AML-193 (cell line): ENCODE measurements at places on chromosomes 16 and 17.

GRCh38 chr17:1078831-1079561 lies 82.1 kb downstream of the TIMM22 start:
- DNase-seq: no peak

DNA sequence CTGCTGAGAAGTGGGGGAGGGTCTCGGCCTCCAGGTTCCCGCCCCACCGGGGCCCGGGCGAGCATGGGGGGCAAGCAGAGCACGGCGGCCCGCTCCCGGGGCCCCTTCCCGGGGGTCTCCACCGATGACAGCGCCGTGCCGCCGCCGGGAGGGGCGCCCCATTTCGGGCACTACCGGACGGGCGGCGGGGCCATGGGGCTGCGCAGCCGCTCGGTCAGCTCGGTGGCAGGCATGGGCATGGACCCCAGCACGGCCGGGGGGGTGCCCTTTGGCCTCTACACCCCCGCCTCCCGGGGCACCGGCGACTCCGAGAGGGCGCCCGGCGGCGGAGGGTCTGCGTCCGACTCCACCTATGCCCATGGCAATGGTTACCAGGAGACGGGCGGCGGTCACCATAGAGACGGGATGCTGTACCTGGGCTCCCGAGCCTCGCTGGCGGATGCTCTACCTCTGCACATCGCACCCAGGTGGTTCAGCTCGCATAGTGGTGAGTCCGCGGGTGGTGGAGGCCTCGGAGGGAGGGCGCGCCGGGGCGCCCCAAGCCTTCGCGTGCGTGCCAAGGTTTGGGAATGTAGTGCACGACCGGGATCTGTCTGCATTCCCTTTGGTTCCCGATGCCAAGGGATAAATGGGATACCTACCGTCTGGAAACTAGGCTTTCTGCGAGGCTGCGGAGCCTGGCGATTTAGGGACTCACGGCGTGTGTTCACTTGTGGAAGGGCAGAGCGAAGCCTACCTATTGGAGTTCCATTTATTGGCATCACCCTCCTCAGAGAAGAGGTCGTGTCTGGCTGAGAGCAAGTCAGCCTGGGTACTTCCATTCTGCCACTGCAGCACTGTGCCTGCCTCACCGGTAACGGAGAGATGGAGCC lies 1.0 kb downstream of the ZNRF1 start:
- no peak for DNase-seq

DNA sequence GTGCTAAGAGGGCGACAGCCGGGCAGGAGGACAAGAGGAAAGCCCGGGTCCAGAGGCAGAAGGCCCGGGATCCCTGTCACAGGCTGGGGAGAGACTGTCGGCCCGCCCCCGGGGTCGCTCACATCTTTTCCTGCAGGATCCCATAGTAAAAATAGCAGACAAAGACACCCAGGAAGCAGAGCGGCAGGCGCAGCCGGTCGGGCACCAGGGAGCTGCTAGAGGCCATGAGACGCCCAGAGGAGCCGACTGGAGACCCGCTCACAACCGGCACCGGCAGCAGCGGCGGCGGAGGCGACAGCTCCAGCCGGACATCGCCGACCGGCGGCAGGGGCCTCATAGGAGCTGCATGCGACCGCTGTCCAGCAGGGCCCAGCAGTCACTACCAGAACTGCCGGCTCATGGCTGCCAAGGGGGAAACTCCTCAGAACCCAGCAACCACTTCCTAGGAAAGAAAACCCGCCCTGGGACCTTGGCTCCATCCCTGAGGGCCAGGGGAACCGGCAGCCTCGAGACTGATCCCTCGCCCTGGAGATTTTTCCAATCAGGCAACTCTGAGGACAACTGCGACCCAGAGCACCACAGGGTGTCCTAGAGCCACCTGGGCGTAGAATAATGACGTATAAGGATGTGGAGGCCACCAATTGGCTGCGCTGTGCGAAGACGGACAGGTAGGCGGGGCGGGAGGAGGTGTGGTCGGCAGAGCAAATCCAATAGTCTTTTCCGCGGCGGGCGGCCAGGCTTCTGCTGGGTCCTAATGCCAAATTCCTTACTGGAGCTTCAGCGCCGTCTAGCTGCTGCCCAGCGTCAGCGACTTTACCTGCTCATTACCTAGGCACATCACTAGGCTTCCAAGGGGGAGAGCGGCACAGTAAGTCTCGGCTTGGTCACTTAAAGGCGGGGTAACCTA lies at the start of gene SLC35B1:
TSS of gene SLC35B1 (minus strand) at position 357 of the 907 bp plus-strand sequence. CDS start at position 226, 131 bp downstream.
- peak; percentile 100 for DNase-seq

DNA sequence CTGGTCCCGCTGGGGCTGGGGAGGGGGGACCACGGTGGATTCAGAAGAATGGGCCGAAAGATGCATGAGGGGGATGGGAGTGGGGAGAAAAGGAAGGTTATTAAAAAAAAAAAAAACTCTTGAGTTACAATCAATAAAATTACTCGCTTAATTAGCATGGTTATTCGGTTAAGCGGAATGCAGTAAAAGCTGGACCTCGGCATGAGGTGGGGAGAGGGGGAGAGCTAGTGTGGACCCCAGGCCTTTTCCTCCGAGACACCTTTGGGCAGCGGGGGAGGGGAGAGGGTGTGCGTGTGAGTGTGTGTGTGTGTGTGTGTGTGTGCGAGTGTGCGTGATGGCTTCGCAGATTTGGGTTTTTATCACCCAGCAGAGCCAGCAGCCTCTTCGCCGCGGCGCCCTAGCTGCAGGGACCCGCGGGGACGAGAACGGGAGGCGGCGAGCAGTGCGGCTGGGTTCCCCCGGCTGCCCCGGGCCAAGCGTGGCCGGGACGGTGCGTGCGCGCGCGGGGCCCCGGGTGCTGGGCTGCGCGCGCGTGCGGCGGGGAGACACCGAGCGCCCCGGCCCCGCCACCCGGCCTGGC lies 3.7 kb downstream of the BAHCC1 start:
- DNase-seq: no peak

DNA sequence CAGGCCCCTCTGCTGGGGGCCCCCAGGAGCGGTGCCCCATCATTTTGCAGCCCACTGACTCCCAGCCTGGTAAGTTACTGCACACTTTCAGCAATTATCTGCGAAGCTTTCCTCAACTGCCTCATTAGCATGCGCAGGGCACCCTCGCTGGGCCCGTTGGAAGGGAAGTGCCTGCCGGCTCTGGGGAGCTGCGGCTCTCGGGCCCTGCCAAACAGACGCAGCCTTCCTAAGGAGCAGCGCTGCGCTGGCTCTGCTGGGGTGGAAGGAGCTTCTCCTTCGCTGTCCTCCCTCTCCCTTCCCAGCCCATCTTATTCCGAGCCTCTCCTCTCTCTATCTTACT lies 71.0 kb downstream of the RBBP6 start:
- DNase-seq: no peak

- no peak for DNase-seq
Observed at GRCh38 chr16:67542464-67542863, 13.8 kb downstream of the RIPOR1 start.

DNA sequence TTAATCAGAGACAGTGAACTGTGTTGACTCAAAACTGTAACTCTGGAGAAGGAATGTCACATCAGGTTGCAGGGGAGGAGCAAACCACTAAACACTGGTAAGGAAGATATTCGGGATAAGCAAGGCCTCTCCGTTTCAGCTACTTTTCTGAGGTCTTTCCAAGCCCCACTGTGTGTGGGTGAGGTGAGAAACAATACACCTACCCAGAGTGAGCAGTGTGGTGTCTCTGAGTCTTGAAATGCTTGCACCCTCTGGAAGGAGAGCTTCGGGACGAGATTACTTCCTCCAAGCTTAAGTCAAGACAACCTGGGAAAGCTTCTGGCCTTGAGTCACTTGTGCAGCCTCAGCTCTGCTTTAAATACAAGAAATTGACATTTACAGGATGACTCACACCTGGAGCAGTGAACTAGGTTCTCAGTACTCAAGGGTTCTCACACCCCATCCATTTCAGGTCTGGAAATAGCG lies 2.5 kb upstream of the MAP3K14 start:
- DNase-seq: no peak

GRCh38 chr17:74467221-74467951 lies 952 bp downstream of the CD300A start:
- peak; percentile 29 for DNase-seq

DNA sequence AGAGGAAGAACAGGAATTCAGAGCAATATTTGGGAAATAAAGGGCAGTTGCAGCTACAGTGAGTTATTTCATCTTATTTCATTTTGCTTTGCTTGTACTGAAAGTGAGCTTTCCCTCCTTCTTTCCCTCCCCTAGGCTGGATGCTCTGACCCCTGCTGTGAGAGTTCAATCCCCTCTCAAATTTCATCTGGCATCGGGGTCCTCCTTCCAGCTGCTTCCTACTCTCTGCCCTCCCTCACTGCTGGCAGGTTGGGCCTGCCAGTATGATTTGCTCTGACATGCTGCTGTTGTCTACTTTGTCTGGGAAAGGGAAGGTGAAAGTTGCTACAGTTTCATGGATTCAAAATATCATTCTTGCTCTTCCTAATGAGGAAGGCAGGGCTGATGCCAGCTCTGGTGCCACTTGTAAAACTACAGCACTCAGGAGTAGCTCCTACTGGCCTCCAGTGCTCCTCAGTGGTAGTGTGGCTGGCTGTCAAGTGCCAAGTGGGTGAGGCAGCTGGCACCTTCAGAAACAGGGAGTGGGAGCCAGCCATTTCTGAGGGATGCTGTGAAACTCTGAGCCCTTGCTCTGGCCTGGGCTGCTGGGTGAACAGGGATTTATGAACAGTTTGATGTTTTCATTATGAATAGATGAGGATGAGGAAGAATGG lies 408.6 kb downstream of the HAPSTR1 start:
- DNase-seq: no peak

- no peak for DNase-seq
Observed at GRCh38 chr17:78661093-78661770, 84.0 kb upstream of the DNAH17 start.

GRCh38 chr16:89368604-89369249 lies 121.6 kb downstream of the ANKRD11 start:
- DNase-seq: no peak

DNA sequence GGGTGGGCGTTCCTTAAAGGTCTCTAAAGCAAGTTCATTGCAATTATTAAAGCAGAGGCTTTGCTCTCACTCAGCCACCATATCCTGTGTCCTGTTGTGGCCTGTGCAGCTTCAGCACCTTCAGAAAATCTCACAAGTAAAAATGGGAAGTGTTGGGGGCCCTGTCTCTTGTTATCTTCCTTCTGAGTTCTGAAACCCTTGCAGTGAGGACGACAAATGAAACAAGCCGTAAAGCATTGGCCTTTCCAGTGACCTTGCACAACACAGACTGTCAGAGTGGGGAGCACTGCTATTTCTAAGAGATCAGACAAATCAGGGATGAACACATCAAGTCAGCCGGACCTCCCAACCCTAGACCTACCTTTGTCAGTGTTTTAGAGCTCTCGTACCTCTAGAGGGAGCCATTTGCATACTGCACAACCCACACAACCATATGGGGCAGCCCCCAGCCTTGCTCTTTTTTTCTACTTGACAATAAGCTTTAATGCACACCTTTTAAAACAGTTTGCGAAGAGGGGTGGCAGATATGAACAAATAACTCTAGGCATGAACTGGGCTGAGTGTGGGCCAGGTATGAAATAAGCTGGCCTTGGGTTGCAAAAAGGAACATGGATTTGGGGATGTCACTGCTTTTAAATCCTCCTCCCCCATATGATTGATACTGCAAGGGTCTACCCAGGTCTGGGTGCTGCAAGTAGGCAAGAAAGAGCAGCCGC lies 89.8 kb downstream of the KATNIP start:
- peak; percentile 9 for DNase-seq

DNA sequence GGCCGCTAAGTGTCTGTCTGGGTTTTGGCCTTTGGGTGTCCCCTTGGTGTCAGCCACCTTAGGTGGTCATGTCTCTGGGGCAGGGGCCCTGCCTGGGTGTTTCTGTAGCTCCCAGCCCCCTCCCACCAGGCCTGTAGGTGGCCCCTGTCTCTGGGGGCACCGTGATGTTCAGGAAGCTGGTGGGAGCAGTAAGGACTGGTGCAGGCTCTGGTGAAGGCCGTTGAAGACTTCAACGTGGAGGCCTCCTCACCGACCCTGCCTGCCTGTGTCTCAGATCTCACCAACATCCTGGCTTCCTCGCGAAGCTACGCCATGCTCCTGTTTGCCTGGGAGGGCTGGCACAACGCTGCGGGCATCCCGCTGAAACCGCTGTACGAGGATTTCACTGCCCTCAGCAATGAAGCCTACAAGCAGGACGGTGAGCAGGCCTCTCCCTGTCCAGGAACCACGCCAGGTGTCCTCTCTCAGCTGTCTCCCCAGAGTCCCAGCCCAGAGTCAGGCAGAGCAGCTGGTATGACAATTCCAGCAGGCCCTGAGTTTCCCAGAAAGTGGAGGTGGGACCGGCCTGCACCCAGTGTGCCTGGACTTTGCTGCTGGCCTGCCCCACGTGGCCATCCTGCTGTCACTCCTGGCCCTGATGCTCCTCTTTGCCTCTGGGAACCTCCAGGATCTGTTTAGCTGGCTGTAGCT lies 2.8 kb downstream of the ACE start:
- DNase-seq: no peak

GRCh38 chr17:35018814-35019213 lies 38.5 kb downstream of the LIG3 start:
- DNase-seq: no peak

DNA sequence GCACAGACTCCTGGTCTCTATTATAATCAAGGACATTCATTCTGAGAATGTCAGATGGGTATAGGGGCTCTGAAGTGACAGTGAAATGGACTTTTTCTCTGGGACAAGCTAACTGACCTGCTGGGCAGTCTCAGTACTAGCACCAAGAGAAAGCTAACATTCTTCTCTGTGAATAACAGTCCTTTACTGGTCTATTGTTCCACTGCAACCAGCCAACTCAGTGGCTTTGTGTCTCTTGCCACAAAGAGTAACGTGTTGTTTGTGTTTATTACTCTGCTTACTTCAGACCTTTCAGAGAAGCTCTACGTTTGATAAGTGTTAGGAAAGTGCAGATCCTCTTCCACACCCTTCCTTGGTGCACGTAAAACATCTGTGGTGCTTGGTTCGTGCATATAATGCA lies 61.5 kb upstream of the BCAR1 start:
- DNase-seq: no peak

DNA sequence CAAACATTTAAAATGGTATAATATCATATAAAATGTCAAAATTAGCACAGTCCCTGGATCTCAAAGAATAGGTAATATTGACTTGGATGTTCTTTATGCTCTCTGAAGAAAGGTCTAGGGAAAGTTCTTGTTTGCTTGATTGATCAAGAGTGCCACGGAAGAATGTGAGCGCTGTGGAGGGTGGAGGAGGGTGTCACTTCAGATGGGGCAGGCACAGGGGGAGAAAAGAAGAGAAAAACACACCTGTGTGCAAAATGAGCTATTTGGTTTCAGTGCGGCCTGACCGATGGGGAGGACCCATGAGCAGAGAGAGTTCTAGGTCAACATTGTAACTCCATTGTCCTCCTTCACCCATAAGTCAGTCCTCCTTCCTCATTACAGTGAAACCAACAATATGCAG lies 8.8 kb upstream of the VPS4A start:
- no peak for DNase-seq

- no peak for DNase-seq
Observed at GRCh38 chr17:71184716-71185115, 936.1 kb upstream of the SOX9 start.
